ENCODE measurements at places on chromosomes 13 and 19.

DNA sequence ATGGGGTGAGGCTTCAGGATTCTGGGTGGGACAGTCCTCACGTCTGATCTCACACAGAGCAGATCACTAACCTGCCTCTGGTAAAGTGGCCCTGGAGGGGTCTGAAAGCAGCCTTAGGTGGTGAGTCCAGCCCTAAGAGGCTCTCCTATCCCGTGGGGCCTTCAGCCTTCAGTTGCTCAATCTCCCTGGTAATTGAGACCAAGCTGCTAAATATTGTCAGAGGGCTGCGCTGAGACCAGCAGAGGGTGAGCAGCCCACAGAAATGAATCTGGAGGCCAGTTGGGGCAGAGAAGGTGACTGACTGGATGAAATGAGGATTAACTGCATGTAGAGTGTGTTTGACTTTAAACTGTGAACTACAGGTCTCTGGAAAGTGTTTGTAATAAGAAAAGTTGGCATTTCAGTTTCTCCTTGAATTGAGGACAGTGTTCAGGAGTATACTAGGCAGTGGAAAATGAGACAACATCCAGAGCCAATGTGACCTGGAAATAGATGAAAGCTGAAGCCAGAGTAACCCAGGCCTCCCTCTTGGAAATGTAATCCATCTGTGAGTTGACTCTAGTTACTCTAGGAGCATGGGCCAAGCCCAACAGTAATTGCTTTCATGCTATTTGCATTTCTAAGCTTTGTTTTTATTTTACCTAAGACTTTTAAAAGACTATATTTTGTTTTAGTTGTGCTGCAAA, 14.3 kb upstream of the HSPH1 start:
- DNase-seq = no peak

- DNase-seq = no peak
Observed at GRCh38 chr19:56969759-56970178, 129.2 kb upstream of the PEG3 start.

- DNase-seq = no peak
Observed at GRCh38 chr13:53141336-53141735, 112.7 kb downstream of the OLFM4 start.

GRCh38 chr13:41835871-41836270, 125.0 kb downstream of the VWA8 start:
- DNase-seq = no peak

DNA sequence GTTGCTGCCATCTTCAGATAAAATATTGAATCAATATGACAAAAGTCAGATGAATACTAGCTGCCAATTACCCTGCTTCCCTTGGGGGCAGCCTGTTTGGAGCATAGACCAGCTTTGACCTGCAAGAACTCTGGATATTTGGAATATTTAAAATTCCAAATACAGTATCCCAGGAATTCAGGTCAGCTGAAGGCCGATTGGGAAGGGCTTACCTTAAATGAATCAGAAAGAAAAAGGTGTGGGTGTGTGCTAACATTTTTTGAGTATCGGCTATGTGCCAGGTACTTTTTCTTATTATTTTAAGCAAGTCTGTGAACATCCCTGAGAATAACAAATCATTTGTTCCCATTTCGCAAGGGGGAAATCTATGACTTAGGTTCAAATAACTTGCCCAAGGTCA, 1.8 kb upstream of the RUBCNL start:
- no peak for DNase-seq

DNA sequence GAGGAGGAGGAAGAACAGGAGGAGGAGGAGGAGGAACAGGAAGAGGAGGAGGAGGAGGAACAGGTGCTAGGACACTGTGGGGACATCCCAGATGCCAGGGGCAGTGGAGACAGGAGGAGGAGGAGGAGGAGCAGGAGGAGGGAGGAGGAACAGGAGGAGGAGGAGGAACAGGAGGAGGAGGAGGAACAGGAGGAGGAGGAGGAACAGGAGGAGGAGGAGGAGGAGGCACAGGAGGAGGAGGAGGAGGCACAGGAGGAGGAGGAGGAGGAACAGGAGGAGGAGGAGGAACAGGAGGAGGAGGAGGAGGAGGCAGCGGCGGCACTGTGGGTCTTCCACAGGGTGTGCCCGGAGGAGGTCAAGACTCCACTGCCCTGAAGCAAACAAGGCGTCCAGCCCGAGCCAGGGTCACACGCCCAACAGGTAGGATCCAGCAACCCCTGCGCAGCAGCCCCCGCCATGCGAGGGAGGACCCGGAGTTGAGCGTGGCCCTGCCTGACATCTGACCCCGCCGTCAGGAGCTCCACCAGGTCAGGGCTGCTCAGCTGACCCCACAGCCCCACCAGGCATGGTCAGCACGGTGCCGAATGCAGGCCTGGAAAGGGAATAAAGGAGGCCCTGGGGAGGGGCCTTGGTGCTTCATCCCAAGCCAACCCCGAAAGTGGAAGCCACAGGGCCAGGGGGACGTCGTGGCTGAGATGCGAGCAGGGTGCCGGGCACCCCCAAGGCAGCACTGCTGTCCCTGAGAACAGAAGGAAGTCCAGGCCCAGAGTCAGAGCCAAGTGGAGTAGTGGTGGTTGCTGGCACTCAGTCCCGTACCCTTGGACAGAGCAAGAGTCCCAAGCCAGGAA, 9.2 kb downstream of the SBNO2 start:
- no peak for DNase-seq

DNA sequence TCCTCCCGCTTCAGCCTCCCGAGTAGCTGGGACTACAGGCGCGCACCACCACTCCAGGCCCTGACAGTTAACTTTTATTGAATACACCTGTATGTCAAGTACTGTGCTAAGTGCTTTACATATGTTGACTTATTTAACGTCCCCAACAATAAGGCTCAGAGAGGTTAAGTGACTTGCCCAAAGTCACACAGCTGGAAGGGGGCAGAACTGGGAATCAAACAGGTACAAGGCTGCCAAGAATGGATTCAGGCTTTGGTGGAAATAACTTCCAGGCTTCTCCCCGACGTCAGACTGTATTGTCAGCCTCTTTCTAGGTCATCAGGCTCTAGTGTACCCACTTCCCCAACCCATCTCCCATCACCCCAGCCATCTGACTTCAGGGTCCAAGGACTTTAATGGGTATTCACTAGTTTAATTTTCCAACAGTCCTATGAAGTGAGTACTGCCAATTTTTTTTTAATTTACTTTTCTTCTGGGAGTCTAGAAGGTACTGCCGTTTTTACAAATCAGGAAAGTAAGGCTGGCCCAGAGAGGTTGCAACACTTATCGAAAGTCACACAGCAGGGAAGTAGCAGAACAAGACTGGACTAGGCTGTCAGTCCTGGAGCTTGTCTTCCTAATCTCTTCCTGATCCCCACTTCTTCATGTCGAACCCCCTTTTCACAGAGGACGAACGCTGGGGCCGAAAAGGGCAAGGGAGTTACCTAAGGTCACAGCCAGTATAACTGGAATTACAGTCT, 4.9 kb upstream of the CKM start:
- DNase-seq = no peak

DNA sequence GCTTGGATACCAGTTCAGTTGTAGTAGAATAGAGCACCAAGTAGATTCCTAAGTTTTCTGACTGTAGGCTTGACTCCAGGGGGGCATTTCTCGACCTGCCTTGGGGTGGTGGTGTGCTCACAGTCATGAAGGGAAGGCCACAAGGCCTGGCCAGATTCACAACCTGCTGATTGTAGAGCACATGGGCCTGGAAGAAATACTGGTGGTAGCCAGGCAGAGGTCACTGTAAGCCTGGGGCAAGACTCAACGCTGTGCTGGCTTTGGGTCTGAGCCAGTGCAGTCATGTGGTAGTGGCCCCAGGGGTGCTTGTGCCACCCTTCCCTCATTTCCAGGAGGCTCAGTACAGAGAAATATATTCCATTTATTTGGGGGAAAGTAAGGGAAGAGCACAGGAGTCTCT, 832.3 kb upstream of the SLC10A2 start:
- DNase-seq = no peak

GRCh38 chr19:28493884-28494283, 719.1 kb downstream of the UQCRFS1 start:
- DNase-seq = no peak

Measured in SJCRH30 (cell line).